Central memory CD8-positive, alpha-beta T cell (primary cell): ENCODE measurements at places on chromosomes 11 and 22.

- DNase-seq = no peak
These were observed 180.6 kb upstream of the GRIA4 start for GRCh38 chr11:105429096-105429910.

GRCh38 chr11:63866211-63866610 is 27.3 kb downstream of the MARK2 start:
- peak; percentile 76 for DNase-seq

GRCh38 chr11:74453373-74453975 is 13.9 kb downstream of the KCNE3 start:
- peak; percentile 33 for DNase-seq

DNA sequence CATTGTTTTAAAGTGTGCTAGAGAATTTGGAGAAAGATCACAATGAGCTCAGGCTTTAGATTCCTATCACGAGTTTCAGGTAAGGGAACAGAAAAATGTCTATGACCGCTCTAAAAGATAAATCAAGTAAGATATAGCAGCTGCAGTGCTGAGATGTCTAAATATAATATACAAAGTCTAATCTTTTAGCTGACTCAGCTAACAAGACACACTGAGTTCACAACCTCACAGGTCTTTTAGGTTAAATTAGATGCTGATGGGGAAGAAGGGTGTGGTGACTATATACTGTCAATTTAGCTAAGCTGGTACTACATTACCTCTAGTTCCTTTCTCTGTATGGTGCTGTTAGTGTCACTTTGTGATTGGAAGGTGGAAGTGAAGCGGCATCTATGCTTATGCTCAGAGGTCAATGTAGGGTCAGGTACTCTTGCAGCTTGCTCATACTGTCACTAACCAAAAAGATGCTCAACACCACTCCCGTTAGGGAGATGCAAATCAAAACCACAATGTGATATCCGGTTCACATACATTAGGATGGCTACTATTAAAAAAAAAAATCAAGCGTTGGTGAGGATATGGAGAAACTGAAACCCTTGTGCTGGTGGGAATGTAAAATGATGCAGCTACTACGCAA is 283.5 kb downstream of the SWAP70 start:
- DNase-seq = no peak

- no peak for DNase-seq
These were observed 100.4 kb upstream of the DDI1 start for GRCh38 chr11:103936059-103936458.

GRCh38 chr22:37677493-37677974 is 2.1 kb downstream of the LGALS1 start:
- no peak for DNase-seq

GRCh38 chr22:30923168-30923900 is 45.2 kb downstream of the MORC2 start:
- no peak for DNase-seq

GRCh38 chr22:43302531-43303041 is 40.6 kb downstream of the SCUBE1 start:
- DNase-seq = no peak

DNA sequence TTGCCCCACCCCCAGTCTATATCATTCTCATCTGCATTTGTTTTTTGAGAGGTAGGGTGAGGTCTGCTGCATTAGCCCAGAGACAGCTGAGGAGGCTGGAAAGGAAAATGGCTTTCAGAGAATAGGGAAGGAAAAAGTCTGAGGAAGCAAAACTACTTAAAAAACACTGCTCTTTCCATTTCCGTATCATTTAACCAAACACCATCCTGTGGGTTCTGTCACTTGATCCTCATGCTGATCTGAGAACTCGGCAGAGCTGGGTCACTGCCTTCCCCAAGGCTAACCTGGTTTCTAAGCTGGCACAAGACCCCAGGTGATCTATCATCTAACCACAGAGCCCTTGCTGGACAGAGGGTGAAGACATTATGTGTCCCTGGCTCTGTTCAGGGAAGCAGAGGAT is 1.2 kb downstream of the FOLR2 start:
- DNase-seq = no peak

- DNase-seq = no peak
These were observed 23.3 kb downstream of the MYH9 start for GRCh38 chr22:36364255-36365019.

DNA sequence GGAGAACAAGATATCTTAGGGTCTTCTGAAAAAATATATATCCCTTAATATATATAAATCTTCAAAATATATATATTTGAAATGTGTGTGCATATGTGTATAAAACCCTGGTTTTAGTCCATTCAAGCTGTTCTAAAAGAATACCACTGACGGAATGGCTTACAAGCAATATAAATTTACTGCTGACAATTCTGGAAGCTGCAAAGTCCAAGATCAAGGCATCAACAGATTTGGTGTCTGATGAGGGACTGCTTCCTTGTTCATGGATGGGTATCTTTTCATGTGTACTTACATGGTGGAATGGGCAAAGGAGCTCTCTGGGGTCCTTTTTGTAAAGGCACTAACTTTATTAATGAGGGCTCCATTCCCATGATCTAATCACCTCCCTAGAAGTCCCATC is 6.8 kb downstream of the NXPE2 start:
- no peak for DNase-seq

DNA sequence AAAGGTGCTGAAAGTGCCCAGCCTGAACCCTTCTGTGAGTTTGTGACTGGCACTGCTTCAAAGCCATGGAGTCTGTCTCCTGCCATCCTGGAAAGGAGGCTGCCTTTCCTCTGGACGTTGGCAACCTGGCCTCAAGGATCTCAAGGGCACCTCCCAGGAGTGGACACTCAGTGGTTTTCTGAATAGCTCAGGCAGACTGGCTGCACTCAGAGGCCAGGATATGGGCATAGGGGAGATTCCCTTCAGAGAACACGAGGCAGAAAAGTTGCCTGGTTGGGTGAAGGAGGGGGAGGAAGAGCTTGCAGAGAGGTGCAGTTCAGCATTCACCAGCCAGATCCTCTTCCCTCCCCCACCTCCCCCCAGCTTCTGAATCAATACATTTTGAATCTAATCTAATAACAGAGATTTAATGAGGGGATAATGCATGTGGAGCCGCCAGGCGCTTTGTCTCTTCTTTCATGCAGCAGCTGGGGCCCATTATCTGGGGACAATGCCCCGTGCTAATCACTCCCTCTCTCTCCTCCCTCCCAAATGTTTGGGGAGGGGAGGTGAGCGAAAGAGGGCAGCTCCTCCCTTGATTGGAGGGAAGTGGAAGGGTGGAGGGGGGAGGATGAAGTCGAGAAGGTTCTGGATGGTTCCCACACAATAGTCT is 17.7 kb downstream of the HTR3A start:
- DNase-seq = no peak

DNA sequence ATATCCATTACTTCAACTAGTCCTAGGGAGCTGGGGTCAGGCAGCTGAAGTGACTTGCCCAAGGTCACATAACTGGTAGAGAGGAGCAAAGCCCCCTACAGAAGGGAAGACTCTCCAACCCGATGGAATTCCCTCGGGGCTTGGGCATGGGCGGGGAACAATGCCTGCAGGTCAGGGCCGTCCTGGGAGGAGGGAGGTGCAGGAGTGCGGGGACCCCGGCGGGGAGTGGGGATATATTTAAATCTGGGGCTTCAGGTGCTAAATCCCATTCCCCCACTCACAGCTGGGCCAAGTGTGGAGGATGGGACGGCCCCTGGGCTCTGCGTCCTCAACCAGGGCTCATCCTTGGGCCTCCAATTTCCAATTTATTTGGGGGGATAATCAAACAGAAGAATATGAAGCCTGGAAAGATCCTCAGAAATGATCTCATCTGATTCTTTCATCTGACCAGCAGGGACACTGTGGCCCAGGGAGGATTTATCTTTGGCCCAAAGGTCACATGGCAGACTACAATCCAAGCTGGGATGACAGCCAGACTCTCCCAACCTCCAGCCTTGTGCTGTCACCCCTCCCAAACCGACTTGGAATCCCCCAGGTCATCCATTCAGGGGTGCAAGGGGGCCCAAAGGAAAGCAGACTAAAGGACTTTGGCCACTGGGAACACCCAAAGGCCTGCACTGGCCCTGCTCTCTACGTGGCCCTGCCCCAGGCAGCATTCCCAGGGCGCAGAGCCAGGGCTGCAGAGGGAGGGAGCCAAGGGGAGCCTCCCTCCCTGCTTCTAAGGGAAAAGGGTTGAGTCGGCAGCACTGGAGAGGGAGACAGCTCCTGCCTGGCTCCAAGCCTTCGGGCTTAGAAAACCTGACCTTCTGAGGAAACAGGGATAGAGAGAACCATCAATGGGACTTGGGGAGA is 8.7 kb upstream of the C1QTNF6 start:
- DNase-seq = no peak

DNA sequence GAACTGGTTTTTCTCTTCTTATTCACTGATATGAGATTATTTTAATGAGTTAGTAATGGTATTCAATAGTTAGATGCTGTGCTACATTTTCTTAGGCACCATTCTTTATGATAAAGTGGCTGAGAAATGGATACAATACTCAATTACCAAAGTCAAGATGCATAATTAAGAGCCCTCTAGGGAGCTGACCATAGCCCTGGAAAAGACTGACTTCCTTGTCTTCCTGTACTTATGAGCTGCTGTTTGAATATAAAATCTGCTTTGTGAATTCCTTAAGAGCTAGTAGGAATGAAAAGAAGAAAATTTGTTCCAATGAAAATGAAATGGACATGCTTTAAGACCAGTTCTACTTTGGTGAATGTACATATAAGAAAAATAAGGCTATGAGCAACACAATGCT is 452.3 kb downstream of the KCNA4 start:
- DNase-seq = no peak

- no peak for DNase-seq
These were observed 92.6 kb downstream of the CTTN start for GRCh38 chr11:70490723-70491558.

GRCh38 chr11:27383645-27384044 is 20.6 kb upstream of the CCDC34 start:
- no peak for DNase-seq

DNA sequence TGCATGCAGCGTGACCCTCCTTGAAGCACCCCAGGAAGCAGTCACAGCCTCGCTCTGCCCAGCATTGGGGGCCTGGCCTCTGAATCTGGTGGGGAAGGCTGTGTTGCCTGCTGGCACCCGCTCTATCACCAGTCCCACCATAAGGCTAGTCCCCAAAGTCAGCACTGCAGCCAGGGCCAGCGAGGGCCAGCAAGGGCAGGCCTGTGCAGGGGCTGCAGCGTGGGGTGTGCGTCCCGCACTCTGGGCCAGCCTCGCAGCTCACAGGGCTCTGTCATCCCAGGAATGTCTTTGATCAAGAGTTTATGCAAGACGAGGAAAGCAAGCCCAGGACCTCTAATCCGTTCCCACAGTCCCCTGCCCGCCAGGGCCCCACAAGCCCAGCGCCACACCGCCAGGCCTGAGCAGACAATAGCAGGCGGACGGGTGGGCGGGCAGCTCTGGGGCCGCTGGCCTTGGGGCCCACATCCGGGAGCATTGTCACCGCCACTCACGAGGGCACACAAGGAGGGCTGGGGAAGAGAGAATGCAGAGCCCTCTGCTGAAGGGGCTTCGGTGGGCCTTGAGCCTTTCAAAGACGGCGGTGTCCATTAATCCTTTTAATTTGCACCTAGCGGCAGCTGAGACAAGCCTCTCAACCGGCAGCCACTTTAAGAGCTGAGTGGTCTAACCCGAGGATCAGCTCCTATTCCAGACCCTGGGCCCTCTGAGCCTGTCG is 17.1 kb downstream of the LTO1 start:
- DNase-seq = no peak

GRCh38 chr11:17073370-17074027 is 4.0 kb downstream of the RPS13 start:
- no peak for DNase-seq

GRCh38 chr11:91946397-91946951 is 278.1 kb upstream of the FAT3 start:
- no peak for DNase-seq

DNA sequence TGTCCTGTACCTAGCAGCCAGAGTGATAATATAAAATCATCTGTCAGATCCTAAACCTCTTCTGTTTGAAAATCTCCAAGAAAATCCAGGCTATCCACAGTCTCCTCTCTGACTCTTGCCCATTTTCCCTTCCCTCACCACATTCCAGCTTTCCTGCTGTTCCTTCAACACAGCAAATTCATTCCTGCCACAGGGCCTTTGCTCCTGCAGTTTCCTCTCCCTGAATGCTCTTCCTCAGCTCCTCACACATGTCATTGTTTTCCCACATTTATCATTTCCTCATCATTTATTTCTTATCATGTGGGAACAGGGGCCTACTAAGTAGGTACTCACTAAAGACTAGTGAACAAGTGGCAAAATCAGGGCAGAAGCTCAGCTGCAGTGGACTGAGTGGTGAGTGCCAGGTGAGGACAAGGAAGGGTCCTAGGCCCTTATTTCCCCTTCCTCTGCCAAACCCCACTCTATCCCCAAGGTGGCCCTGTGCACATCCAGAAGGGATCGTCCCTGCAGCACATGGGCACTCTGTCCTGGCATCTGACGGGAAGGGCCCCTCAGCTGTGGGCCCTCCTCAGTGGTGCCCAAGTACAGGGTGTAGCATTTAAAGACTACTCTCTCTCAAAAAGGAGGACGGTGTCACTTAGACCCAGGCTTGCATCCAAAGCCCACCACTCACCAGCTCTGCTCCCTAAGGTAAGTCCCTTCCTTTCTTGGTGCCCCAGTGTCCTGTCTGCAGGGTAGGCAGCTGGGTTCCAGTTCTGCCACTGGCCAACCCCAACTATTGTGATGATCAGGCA is 2.0 kb downstream of the LRRC32 start:
- no peak for DNase-seq

DNA sequence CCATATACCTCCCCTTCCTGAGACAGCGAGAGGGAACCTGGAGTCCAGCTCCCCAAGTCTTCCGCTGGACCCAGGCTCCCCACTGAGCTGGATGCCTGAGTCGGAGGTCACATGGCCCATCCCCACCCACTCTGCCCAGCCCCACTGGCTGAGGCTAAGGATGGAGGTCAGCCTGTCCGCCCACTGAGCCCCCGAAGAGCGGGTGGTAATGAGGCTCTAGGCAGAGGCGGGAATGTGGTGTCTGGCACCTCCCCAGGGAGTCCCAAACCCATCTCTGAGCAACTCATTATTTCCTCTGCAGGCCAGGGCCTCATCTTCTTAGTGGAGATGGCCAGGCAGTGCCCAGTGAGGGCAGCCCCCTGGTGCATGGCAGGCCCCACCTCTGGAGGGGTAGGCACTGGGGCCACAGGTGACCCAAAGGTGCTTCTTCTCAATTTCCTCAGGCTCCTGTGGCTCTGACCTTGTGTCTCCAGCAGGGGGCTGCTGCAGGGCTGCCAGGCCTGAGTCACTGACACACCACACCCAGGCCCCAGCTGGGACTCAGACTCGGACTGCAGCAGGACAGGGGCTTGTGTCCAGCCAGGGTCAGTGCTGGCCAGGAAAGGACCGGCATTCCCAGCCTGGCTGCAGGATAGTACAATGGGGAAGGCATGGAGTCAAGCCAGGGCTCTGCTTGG is 10.2 kb upstream of the PDE2A start:
- peak; percentile 21 for DNase-seq
